Activated T-cell treated with anti-CD3 and anti-CD28 coated beads for 4 hours (primary cell): ENCODE measurements at places on chromosomes 2 and 18.

GRCh38 chr2:168642873-168643272 lies 159.6 kb upstream of the NOSTRIN start:
- DNase-seq: no peak

DNA sequence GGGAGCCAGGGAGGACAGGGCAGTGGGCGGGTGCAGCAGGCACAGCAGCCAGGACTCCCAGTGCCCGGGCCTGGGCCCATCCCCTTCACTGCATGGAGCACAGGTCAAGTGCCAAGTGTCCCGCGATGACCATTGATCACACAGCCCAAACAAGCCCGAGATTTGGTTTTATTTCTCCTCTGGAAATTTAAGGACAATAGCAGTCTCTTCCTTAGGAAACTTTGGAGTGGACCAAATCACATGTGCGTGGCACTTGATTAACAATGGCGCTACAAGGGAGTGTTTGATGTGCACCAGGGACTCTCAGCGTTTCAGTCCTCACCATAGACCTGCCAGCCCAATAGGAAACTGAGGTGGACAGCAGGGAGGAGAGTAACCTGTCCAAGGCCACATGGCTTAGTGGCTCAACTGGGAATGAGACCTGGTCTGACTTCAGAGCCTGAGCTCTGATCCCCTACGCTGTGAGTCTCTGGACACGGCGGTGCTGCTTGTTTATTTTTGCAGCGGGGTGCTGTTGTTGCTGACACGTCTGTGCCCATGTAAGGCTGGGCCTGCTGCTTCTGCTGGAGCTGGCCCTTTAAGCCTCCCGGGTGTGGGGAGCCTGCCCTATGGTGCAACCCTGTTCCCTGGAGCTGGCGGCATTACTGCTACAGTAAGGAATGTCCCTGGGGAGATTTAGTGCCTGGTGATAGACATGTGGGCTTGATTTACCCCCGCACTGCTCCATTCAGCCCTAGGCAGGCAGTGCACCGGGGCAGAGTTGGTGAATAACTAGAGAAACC lies 194.2 kb downstream of the INHBB start:
- DNase-seq: no peak

- no peak for DNase-seq
Measured at GRCh38 chr2:70977605-70978205, 725 bp upstream of the ANKRD53 start.

DNA sequence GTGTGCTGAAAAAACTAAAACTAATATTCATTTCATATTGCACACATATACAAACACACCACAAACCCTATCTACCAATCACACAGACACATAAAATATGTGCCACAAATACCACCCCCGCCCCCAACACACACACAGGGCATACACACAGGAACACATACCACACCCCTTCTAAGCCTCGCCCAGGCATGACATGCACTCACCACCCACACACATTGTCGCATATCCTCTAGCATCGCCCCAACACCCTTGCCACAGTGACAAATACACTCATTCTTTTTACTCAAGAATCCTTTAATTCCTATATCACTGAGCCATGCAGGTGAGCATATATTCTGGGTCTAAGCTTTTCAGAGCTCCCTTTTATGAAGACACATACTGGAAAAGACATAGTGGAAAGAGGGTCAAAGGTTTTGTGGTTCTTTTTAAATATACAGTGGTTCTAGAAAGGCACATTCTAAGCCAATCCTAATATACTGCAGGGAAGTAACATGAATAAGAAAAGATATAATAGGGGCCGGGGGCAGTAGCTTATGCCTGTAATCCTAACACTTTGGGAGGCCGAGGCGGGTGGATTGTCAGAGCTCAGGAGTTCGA lies 24.5 kb upstream of the LCLAT1 start:
- DNase-seq: peak; percentile 83

- no peak for DNase-seq
Measured at GRCh38 chr2:218366621-218367414, 10.2 kb downstream of the CATIP start.

DNA sequence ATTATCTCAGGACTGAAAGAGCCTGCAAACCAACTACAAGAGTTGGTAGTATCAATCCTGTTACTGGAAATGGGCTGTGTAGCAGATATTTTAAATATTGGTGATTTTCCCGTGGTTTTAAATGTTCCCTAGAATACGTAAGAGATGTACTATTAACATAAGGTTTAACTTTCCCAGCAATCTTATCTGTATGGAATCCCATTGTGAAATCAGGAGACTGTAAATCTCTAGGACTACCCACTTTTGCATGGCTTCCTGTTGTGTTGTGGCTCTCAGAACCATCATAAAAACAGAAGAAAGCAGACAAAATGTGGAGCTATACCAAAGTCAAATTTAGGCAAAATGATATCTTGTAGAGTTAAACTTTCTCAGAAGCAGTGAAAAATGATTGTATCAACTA lies 641.5 kb upstream of the SETBP1 start:
- DNase-seq: no peak

GRCh38 chr2:1766425-1766824 lies 22.1 kb upstream of the PXDN start:
- DNase-seq: no peak

GRCh38 chr2:69744456-69744855 lies 2.5 kb downstream of the ANXA4 start:
- no peak for DNase-seq

GRCh38 chr2:173373290-173373689 lies 18.6 kb downstream of the CDCA7 start:
- no peak for DNase-seq

- DNase-seq: no peak
Measured at GRCh38 chr18:35807811-35808335, 164.6 kb upstream of the RMP24 start.

- DNase-seq: no peak
Measured at GRCh38 chr2:128584296-128584890, 265.7 kb upstream of the HS6ST1 start.

GRCh38 chr2:7242189-7242867 lies 325.1 kb downstream of the RNF144A start:
- DNase-seq: no peak

DNA sequence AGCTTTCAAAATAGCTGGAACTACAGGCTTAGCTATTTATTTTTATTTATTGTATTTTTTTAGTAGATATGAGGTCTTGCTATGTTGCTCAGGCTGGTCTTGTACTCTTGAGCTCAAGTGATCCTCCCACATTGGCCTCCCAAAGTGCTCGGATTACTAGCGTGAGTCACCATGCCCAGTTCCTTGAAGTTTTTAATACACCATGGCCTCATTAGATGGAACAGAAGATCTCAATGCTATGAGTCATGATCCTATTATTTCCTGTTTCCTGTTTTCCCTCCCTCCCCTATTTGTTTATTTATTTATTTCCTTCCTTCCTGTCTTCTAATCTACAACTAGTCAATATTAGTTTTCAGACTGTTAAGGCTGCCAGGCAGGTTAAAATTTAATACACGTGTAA lies 309.0 kb downstream of the CMPK2 start:
- no peak for DNase-seq

DNA sequence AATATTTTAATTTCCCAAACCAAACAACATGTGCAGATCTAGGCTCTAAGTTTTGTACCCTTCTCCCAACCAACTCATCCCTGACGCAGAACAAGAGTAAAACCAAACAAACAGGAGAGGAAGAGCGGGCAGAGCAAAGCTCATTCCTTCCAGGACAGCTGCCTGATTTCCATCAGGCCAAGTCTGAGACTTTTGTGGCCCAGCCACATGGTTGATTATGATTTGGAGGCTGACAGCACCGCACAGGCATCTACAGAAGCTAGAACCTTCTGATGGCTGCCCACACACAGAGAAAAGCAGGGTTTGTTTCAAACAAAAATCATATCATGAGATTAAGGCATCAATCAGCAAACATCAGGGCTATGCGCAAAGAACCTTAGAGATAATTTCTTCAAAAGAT lies 262.6 kb downstream of the TNS1 start:
- no peak for DNase-seq

DNA sequence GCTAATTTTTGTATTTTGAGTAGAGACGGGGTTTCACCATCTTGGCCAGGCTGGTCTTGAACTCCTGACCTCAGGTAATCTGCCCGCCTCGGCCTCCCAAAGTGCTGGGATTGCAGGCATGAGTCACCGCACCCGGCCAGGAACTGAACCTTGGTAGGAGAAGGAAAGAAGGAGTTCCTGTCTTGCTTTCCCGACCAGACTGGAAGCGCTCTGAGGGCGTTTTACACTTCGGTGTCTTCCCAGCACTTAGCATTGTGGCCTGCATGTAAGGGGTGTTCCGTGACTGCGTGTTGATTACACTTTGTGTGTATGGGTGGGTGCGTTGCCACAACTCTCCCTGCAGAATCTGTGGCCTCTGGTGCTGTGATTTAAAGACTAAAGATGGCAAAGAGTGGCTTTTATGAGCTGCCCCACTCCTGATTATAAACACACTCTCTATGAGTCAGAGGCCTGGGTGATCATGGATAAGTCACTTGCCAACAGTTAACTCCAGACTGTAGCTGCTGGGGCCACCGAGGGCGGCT lies 46.0 kb downstream of the ODC1 start:
- no peak for DNase-seq

DNA sequence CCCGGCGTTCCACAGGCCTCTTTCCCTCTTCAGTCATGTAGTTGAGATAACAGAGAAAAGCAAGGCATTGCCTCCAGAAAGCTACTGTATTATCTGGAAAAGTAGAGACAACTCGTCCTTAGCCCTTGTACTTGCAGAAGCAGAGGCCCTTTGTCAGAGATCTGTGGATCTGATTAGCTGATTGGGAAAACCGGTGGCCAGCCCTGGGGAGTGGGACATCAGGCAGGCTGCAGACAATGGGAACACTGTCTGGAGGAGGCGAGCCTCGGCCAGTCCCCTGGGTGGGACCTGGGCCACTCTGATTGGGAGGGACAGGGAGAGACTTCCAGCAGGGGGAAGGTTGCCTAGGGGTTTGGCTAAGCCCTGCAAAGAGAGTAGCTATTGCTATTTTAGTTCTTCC lies 1.2 kb upstream of the MC2R start:
- no peak for DNase-seq

DNA sequence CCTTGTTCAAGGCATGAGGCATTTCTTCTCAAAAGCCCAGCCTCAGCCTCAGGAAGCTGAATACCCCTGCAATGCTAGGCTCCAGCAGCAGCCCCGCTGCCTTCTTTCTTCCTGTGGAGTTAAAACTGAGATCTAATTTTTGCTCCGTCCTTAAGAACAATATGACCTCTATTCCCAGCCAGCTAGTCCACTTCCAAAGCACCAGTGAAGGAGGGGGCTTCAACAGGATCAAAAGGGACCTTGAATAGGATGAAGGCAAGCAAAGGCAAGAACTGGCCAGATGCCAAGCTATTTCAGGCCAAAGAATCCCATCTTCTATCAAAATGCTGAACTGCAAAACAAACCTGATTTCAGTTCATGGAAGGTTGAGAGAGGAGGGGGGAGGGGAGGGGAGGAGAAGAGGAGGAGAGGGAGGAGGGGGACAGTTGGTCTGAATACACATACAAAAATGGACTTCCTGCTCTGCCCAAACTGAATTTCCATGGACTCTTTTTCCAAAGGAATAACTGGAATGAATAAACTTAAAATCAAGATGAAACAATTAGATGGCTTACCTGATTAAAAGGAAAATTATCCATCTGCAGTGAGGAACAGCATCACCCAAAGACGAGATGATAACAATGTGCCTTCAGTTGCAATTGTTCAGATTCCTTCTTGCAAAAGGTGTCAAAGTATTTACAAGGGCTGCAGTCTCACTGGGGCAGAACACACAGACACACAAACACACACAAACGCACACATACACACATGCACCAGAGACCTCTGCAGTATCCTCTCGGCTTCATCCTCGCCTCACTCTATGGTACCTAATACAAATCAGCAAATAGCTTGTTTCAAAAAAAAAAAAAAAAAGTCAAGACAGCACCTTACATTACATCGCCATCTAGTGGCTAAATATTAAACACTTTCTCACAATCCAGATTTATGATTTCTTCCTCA lies at the start of gene SCN1A:
SCN1A (minus strand) TSS at position 804 of the 939 bp plus-strand sequence. CDS start 54,399 bp downstream, outside the sequence.
- DNase-seq: no peak

- DNase-seq: no peak
Measured at GRCh38 chr2:74577448-74577847, 22.9 kb downstream of the DOK1 start.

DNA sequence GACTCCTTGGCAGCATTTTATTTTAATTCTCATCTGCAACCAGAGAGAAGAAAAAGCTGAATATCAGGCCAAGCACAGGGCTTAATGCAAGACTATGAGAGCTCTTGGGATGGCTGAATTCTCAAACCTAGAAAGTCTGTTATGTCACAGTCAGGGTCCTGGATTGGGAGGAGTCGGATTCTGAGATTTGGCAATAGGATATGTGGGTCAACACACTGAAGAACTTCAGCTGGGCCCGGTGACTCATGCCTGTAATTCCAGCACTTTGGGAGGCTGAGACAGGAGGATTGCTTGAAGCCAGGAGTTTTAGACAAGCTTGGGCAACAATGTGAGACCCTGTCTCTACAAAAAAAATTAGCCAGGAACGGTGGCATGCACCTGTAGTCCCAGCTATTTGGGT lies 102.4 kb downstream of the COL3A1 start:
- DNase-seq: no peak

GRCh38 chr2:157432475-157433106 lies 11.3 kb downstream of the CYTIP start:
- no peak for DNase-seq

DNA sequence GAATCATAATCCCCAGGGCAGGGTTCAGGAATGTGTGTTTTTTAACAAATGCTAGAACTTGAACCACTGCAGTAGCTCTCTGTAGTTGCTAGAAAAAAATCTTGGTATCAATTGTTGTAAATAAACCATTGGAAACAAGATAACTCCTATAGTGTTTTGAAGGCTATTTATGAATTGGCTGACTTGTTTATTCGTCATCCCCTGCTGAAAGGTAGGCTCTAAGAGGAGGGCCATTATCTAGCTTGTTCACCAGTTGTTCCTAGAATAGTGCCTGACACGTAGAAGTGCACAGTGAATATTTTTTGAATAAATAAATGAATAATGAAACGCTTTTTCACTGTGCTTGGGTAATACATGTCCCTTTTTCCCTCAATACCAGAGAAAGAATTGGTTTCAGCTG lies 211.4 kb downstream of the BABAM2 start:
- no peak for DNase-seq

- DNase-seq: no peak
Measured at GRCh38 chr2:196376984-196377877, 205.9 kb upstream of the STK17B start.

DNA sequence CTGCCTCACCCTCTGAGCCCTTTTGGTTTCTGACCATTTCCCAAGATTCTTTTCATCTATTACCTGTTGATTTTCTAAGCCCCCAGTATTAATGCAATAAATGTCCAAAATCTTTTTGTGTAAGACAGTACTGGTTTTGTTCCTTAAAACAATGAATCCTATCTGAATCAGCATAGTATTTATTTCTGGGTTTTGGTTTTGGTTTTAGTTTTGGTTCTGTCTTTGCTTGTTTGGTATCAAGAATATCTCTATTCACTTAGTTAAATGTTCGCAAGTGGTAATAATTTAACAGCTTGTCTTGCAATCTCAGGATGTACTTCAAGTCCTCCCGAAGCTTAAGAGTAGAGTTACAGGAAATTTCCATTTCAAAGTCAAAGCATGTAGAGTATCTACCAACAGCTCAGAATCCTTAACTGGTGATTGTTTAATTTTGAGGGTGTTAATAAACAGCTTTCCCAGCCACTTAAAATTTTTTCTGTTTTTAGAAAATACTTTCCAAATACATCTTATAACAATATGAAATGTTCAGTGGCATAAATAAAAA lies 67.7 kb upstream of the NEDD4L start:
- DNase-seq: no peak
